Activated CD8-positive, alpha-beta memory T cell treated with anti-CD3 and anti-CD28 coated beads for 4 hours (primary cell): ENCODE measurements at places on chromosomes 7 and 10.

DNA sequence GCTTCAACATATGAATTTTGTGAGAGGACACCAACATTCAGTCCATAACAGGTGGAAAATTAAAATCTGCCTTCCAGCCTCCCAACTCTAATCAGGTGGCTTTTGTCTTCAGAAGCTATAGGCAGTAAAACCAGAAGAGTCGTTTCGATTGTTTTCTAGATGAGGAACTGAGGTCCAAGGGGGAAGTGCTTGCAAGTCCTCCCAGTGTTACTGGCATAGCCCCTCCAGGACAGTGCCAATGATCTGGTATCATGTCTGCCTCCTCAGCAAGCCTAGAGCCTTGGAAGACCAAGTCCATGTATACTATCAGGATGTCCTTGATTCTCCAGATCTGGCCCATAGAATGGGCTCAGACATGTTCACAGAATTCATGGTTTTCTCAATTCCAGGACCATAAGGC lies 16.9 kb downstream of the CYP26A1 start:
- no peak for DNase-seq

- DNase-seq: no peak
Observed at GRCh38 chr10:108453166-108453565, 1288.7 kb upstream of the SORCS1 start.

DNA sequence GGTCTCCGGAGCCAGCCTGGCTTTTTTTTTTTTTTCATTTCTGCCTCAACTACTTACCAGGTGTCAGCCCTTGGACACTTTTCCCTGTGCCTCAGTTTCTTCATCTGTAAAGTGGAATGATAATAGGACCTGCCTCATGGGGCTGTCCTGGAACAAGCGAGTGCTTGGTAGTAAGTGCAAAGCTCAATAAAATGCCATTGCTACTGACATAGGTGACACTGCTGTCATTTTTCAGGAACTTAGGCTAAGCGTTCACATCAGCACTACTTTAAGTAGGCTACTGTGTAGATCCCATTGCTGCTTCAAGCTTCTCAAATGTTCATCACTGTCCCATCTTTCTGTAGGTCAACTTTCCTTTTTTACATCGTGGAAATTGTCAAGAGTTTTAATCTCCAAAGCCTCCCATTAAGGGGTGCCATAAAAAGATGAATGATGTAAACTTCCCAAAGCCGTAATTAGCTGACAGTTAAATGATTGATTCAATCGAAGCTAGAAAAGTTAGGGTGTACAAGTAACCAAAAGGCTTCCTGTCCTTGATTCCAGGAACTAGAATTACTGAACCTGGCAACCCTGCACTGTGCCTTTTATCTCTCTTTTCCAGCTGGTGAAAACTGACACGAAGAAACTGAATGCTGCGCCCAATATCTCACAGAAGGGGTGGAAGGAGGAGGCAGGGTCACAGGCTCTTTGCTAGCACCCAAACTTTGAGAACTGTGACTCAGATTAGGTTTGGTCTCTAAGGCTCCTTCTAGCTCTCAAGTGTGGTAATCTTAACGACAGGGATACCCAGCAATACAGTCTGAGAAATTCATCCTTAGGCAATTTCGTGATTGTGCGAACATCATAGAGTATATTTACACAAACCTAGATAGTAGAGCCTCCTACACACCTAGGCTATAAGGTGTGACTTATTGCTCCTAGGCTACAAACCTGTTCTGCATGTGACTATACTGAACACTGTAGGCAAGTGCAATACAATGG lies 861 bp upstream of the USP6NL start:
- no peak for DNase-seq

DNA sequence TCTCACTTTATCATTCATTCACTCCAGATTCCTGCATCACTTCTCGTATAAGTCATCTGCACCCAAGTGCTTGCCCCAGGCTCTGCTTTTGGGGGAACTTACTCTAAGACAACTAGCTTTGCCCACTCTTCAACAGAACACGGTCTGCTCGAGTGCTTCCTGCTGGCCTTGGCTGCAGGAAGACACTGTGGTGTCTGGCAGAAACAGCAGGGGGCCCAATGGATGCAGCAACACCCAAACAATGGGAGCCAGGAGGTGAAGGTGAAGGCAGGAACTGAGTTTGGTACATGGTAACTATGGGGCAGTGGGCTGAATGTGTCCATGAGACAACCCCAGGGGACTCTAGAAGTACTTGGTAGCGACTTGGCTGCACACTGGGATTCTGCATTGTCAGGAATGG lies 344.0 kb downstream of the REEP3 start:
- no peak for DNase-seq

DNA sequence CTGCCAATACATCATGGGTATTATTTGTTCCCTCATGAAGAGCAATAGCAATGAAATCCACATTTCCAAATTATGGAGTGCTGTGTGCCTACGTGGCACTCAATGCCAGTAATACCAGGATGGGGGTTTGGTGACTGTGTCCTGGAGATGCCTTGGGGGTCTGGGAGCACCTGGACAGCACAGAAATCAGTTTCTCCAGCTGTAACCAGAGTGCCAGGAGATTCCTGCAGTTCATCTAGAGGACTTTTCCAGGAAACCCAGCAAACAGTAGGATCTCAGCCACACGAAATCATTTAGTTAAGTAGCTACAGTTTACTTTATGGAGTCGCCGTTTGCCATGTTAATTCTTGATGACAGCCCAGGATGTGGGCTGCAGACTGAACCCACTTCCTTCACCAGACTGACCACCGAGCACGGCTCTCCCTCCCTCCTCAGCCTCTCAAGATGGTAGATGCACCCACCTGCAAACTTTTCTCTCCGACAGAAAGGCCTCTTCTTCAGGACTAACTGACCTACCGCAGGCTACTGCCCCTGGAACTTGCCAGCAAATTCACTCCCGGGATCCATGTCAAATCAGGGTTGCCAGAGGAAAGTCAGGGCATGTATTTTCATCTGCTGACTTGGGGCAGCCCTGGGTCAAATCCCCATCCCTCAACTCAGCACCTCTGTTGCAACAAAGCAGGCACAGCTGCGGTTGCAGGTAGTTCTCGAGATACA lies 30.3 kb downstream of the MKI67 start:
- DNase-seq: no peak

- DNase-seq: no peak
Observed at GRCh38 chr10:51366044-51366443, 291.8 kb downstream of the PRKG1 start.

DNA sequence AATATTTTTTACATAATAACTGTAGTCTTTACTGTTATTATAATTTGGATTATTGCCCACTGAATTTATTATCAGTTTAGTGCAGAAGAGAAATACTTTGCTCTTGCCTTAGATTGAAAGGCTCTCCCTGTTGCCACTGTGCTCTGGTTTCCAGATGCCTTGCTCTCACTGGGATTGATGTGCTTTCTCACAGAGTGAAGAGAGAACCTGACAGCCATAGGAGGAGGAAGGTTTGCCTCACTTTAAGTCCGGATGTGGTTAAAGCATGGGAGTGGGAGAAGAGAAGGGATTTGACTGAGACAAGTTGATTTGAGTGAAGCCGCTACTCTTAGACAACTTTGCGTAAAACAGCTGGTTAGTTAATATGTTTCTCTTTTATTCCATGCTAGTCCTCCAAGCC lies 68.2 kb upstream of the RPA3 start:
- no peak for DNase-seq

- no peak for DNase-seq
Observed at GRCh38 chr7:52569151-52569550, 466.3 kb upstream of the POM121L12 start.
